ENCODE measurements at places on chromosomes 6 and 20.

DNA sequence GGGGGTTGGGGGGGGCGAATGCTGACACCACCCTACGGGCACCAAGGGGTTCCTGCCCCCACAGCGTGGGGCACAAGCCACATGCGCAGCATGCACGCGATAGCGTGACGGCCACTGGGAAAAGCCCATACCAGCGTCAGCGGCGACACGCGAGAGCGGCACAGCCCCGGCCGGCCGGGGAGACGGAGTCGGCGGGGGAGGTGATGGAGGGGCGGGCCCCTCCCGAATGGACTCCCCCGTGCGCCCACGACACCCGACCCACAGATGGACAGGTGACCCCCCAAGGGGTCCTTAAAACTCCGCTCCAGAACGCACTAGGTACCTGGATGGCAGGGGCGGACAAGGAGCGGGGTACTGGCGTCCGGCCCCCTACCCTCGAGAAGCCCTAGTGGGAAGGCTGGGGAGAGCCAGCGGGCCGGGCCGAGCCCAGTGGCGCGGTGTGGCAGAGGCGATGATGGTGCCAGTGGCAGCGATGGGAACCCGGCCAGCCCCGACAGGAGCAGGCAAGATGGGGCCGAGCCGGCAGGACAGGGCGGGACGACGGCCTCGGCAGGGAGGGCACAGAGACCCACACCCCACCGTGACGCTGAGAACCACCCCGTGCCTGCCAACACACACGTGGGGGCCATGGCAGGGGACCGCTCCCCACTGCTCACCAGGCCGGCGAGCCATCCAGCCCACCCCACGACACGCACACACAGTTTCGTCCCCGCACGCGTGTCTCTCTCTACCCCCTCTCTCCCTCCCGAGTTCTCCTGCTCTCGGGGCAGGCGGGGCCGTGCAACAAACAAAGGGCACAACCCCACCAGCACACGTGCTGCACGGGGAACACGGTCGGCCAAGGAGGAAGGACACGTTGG lies 1959.8 kb upstream of the DEFB115 start:
- DNase-seq, result no peak

DNA sequence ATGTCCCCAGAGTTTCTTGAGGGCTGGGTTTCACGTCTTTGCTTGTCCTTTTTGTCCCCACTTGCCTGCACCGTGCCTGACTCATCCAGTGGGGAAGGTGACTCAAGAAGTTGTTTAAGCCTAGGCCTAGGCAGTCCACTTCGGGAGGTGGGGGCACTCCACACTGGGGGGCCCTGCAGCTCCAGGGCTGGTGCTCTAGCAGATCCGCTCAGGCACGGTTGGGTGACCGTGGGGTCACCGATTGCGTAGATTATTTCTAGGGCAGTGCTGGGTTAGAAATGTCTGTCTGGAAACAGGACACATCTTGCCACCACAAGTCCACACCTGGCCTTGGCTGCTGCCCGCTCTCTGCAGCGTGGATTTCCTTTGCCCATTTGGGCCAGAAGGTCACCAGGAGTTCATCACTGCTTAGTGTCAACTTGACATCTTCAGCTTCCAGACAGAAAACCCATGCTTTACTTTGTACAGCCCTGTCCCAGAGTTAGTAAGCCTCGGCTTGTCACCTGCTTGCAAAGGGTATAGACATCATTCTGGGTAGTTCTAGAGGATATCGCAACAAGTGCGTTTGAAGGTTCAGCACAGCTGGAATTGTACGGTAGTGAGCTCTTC lies 13.6 kb upstream of the C20orf144 start:
- DNase-seq, result no peak

DNA sequence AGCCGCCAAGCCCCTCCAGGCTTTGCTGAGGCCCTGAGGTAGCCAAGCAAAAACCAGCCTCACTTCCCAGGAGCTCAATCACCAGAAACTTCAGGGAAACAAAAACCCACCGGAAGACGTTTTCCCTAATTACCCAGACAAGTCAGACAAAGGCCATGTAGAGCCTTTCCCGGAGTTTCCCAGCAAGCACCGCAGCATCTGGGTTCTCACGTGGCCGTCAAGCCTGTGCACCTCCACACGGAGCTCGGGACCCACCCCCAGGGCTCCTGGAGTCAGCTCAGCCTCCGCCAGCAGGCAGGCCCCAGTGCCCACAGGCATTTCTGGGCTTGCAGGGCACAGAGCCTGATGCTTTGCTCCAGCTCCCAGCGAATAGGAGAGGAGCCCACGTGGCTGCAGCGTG lies 10.1 kb upstream of the MRGBP start:
- no peak for DNase-seq

DNA sequence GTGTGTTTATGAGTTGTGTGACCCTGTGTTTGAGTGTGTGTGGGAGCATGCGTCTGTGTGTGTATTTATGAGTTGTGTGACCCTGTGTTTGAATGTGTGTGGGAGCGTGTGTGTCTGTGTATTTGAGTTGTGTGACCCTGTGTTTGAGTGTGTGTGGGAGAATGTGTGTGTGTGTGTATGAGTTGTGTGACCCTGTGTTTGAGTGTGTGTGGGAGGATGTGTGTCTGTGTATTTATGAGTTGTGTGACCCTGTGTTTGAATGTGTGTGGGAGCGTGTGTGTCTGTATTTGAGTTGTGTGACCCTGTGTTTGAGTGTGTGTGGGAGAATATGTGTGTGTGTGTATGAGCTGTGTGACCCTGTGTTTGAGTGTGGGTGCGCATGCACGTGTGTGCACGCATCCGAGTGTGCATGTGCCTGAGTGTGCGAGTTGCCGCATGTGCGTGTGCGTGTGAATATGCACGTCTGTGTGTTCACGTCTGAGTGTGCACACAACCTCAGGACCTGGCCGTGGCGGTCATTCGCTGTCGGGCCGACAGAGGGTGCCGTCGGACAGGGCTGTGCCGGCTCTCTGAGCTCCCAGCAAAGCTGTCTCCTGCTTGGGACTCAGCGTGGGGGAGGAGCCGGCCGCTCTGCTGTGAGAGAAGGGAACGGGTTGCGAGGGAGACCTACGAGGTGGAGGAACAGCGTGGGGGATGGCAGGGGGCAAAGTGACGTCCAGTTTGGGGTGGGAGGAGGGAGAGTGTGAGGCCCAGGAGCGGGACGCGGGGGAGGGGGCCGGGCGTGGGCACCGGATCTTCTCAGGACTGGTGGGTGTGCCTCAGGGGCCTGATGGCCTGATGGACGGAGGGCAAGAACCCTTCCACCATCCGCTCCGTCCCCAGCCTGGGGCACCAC lies 19.7 kb downstream of the SLC17A9 start:
- peak; percentile 69 for DNase-seq

DNA sequence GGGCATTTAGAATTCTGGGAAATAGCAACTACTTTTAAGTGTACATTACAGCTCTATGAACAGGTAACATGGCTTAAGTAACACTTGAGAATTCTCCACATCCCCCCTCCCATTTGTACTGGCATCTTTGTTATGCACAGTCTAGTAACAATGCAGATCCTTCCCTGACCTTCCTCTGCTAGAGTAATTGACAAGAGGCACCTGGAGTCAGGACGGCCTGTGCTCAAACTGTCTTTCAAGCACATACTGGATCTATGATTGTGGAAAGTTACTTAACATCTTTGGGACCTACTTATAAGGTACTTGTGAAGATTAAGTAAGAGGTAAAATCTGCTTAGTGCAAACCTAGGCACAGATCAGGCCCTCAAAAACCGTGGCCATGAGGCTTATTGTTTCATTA lies 21.9 kb upstream of the GSTA3 start:
- no peak for DNase-seq
